Gastroesophageal sphincter (tissue), 4 donors: ENCODE measurements at places on chromosomes 6 and 20. TPM values are rescaled to one million over a fixed set of nuclear protein-coding genes. Genes with fewer than 3 reads are reported as not detected.

The LPA gene
- not detected for total RNA-seq

- ATAC-seq: no peak
These were observed 63.9 kb upstream of the MOCS1 start for GRCh38 chr6:39998126-39998525.

The TRIM40 gene
- total RNA-seq: not detected

The ATG5 gene
- total RNA-seq: 26.1 TPM

- ATAC-seq: no peak
These were observed 113.4 kb downstream of the PSMB1 start for GRCh38 chr6:170439366-170440361.

DNA sequence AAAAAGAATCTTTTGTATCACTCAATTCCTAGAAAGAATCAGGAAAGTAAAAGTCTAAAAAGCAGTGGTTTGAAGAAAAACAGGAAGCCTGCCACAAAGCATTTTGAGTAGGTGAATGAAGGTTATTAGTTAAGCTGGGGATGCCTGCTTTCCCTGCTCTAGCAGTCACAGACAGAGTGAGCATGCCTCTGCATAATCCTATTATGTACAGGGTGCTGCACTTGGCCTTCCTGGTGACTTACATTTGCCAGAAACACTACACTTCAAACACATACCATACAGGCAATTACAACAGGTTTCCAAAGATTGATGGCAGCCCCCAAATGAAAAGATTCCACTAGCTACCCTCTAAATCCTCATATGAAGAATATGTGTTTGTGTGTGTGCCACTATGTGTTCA lies 130.8 kb downstream of the TPBG start:
- no peak for ATAC-seq

The IRF4 gene
- 5.1 TPM for total RNA-seq

GRCh38 chr20:61876952-61877728 lies 188.5 kb downstream of the TAF4 start:
- no peak for ATAC-seq

- ATAC-seq: no peak
These were observed 108.5 kb upstream of the NHSL1 start for GRCh38 chr6:138607478-138608433.

The HDGFL1 gene
- not detected for total RNA-seq

The AGER gene
- 1.4 TPM for total RNA-seq

The TFAP2D gene
- total RNA-seq: not detected

GRCh38 chr20:51077686-51078060 lies 54.8 kb upstream of the KCNG1 start:
- ATAC-seq: no peak

The DCDC2 gene
- 0.15 TPM for total RNA-seq

GRCh38 chr6:13492357-13492756 lies 5.0 kb upstream of the GFOD1 start:
- no peak for ATAC-seq

GRCh38 chr6:92942549-92942948 lies 476.8 kb downstream of the EPHA7 start:
- ATAC-seq: no peak

- peak; percentile 59 for ATAC-seq
These were observed 12.2 kb upstream of the KCNK15 start for GRCh38 chr20:44733341-44734069.

DNA sequence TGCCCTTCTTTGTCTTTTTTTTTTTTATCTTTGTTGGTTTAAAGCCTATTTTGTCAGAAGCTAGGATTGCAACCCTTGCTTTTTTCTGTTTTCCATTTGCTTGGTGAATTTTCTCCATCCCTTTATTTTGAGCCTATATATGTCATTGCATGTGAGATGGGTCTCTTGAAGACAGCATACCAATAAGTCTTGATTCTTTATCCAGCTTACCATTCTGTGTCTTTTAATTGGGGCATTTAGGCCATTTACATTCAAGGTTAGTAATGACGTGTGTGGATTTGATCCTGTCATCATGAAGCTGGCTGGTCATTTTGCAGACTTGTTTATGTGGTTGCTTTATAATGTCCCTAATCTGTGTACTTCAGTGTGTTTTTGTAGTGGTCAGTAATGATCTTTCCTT lies 9.5 kb upstream of the TSPYL4 start:
- ATAC-seq: no peak

GRCh38 chr20:17868700-17869231 lies 99.8 kb downstream of the SNX5 start:
- ATAC-seq: no peak

DNA sequence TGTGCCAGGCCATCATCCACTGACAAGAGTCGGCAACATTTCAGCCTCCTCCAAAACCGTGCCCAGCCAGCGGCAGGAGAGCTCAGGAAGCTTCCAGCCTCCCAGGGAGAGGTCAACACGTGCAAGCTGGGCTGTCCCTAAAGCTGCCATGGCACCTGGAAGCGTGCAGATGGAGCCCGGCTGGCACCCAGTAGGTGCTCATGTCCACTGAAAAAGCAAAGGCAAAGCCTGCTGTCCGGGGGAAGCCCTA lies 14.4 kb upstream of the TLDC2 start:
- ATAC-seq: no peak
